HL-60 (cell line): ENCODE measurements at places on chromosomes 16 and 17.

GRCh38 chr17:80803451-80804428, 187.9 kb upstream of the CHMP6 start:
- DNase-seq: no peak

DNA sequence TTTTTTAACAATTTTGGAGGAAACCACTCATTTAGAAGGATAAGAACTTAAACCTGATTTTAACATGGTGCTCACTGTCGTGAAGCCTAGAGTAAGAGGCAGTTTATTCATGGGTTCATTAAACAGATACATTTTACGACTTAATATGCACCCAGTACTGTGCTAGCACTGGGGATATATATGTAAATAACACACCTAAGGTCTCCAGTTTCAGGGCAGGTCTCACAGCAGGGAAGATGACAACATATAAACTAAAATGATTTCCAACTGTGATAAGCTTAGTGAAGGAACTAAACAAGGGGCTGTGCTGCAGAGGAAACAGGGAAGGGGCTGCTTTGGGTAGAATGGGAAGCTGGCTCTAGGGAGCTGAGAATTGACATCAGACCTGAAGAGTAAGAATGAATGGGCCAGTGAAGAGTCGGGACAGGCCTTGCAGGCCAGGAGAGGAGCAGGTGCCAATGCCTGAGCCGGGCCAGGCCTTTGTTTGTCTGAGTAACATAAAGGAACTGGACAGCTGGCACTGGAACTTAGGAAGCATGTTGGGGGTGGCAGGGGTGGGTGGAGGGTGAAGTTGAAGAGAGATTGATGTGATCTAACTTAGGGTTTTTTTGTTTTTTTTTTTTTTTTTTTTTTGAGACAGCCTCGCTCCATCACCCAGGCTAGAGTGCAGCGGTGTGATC, 12.1 kb downstream of the NT5M start:
- no peak for DNase-seq

DNA sequence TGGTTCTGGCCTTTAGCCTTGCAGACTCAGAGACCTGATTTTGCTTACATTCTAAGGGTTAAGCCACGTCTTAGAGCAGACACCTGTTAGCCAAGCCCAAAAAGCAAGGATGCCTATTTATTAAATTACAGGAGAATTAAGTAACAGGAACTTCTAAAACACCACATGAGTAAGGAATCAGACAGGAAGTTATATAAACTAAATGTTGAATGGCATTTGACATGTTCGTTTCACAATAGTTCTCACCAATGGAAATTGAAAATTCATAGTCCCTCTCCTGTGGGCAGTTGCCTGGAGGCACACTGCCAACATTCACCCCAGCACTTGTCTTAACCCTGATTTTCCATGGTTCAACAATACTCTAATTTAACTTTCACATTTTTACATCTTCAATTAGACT, 9.0 kb downstream of the KRTAP9-7 start:
- DNase-seq: no peak

- no peak for DNase-seq
Measured at GRCh38 chr17:2482218-2482617, 29.5 kb downstream of the METTL16 start.

DNA sequence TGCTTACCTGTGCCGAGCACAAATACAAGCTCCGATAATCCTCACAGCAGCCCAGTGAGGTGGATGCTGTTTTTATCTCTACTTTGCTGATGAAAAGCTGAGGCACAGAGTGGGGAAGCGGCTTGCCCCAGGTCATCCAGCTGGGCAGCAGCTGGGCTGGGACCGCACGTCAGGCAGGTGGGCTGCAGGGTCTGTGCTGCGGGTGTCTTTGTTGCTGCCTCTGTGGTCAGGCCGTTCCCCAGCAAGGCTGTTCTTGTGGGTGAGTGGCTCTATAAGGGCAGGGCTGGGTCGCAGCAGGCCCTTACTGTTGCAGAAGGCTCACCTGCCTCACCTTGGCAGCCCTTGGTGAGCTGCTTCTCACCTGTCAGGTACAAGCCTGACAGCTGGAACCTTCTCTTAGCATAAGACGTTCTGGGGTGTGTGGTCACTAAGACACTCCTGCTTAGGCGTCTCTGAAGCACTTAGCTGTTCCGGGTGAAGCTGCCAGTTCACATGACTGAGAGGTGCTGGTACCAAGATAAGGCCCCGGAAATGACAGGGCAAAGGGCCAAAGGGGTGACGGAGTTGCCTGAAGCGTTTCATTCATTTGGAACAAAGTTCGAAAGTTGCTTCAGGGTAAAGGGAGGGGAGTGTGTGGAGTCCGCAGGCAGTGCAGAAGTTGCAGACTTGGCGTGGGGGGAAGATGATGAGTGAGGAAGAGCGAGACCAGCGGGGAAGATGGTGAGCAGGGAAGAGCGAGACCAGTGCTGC, 17.4 kb downstream of the IRF8 start:
- no peak for DNase-seq

GRCh38 chr17:28949185-28950016, 1.9 kb downstream of the PHF12 start:
- peak; percentile 70 for DNase-seq

- DNase-seq: no peak
Measured at GRCh38 chr16:63216696-63217423, 1180.6 kb upstream of the CDH8 start.

GRCh38 chr16:4893103-4893862, 43.7 kb downstream of the PPL start:
- no peak for DNase-seq

- peak; percentile 73 for DNase-seq
Measured at GRCh38 chr17:34850023-34850422, 111.2 kb downstream of the CCT6B start.

DNA sequence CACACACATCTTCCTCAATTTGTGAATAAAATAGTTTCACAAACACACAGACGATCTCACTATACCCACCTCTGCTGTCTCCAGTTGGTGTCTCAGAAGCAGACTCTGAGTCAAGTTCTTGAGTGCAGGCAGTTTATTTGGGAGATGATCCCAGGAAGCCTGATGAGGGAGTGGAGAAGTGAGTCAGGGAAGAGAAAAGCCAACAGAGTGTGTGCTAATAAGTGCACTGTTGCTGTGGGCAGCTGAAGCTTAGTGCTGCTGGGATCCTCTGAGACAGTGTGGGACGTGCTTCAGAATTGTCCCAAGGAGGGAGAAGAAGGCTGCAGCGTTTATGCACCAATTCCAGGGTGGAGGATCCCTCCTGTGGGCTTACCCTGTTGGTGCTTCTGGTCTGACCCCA, 423.2 kb upstream of the C16orf82 start:
- no peak for DNase-seq

DNA sequence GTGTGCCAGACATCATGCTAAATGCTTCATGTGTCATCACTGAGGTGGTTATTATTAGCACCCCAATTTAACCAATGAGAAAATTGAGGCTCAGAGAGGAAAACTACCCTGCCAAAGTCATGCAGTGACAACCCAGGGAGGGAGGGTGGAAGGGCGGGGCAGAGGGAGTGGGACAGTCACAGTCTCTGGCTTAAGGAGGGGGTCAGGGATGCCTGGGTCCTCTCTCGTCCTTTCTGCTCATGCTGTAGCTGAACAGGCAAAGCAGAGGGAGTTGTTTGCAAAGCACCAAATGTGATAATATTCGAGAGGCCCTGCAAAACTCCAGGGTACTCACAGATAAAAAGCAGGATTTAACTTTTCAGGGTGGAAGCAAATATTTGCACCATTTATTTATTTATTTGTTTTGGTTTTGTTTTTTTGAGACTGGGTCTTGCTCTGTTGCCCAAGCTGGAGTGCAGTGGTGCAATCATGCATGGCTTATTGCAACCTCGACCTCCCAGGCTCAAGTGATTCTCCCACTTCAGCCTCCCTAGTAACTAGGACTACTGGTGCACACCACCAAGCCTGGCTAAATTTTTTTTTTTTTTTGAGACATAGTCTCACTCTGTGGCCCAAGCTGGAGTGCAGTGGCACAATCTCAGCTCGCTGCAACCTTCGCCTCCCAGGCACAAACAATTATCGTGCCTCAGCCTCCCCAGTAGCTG, 47.9 kb upstream of the NKD1 start:
- no peak for DNase-seq

DNA sequence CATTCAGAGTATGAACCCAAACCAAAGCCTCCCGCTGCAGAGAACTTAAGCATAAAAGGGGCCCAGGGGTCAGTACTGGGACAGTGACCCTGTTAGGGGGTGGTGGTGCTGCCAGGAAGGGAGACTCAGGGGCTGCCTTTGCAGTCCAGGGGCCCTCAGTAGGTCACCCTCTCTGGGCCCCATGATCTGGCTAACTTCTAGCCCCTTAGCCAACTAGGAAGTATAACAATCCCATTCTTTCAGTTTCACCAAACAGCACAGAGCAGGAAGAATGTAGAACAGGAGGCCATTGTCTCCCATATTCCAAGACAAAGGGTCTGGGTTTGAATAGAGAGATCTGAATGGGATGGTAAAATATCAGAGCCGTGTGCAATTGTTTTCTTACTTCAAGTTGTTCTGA, 378.6 kb upstream of the C16orf82 start:
- DNase-seq: no peak
